Calu3 (cell line): ENCODE measurements at places on chromosomes 7 and 10. TPM values are rescaled to one million over a fixed set of nuclear protein-coding genes. Genes with fewer than 3 reads are reported as not detected.

- peaks cover 21% of the 10 kb centered on the region for H3K4me1 ChIP-seq
- peak; percentile 67 for DNase-seq
- H3K27me3 ChIP-seq = no peaks in the 10 kb centered on the region
- no peak overlapping the region for H3K27ac ChIP-seq
- no peak overlapping the region for H3K4me3 ChIP-seq
Measured at GRCh38 chr10:52644373-52645186, 128.0 kb downstream of the MBL2 start.

DNA sequence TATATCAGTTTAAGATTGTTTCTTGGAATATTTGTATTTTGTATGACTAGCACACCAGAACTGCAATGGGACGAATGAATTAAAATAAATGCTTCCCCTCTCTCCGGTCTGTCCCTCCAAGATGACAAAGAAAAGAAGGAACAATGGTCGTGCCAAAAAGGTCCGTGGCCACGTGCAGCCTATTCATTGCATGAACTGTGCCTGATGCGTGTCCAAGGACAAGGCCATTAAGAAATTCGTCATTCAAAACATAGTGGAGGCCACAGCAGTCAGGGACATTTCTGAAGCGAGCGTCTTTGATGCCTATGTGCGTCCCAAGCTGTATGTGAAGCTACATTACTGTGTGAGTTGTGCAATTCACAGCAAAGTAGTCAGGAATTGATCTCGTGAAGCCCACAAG lies 17.2 kb upstream of the PAPSS2 start:
- H3K4me1 ChIP-seq = no peaks in the 10 kb centered on the region
- no peak overlapping the region for H3K4me3 ChIP-seq
- DNase-seq = no peak

DNA sequence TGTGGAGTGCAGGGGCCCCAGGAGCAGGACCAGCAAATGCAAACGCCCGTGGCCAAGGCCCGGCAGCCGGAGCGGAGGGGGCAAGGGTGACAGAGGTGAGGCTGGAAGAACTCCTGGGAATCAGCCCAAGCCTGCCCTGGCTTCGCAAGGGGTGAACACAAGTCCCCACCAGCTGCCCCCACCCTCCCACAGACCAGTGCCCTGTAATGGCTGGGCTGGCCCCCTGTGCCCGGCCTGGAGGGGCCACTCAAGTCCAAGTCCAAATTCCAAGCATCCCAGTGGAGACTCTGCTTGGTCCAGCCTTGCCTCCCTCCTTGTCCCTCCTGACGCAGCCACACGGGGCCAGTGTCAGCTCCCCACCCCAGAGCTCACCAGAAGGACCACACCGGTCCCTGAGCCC lies 28.0 kb downstream of the MICALL2 start:
- no peak overlapping the region for H3K4me3 ChIP-seq
- peaks cover 29% of the 10 kb centered on the region for H3K27me3 ChIP-seq
- peaks cover 91% of the 10 kb centered on the region for H3K36me3 ChIP-seq
- DNase-seq = no peak

Gene ATXN7L1
- 11.7 and 12.0 TPM in 2 replicates for total RNA-seq

GRCh38 chr7:157429680-157430224 lies 92.9 kb downstream of the DNAJB6 start:
- H3K27me3 ChIP-seq = no peaks in the 10 kb centered on the region
- H3K4me3 ChIP-seq = no peak overlapping the region
- DNase-seq = no peak

Gene AZGP1
- 15.4 and 25.6 TPM in 2 replicates for total RNA-seq

DNA sequence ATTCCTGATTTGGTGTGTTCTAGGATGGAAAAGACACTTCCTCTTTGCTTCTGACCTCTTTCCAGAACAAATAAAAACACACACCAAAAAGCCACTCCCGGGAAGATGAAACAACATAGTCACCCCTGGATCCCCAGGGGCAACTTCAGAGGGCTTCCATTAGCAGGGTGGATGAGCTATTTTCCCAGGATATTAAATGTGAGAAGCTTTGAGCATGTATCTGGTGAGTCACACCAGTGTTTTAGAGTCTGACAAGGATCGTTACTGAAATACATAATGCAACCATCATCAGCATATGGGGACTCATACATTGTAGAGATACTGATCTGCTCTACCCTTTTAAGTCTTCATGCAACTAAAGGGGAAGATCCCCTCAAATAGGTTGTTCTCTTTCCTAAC lies 115.5 kb upstream of the ZNF438 start:
- DNase-seq = no peak
- H3K27me3 ChIP-seq = no peaks in the 10 kb centered on the region
- peaks cover 11% of the 10 kb centered on the region for H3K4me1 ChIP-seq
- H3K36me3 ChIP-seq = no peaks in the 10 kb centered on the region

DNA sequence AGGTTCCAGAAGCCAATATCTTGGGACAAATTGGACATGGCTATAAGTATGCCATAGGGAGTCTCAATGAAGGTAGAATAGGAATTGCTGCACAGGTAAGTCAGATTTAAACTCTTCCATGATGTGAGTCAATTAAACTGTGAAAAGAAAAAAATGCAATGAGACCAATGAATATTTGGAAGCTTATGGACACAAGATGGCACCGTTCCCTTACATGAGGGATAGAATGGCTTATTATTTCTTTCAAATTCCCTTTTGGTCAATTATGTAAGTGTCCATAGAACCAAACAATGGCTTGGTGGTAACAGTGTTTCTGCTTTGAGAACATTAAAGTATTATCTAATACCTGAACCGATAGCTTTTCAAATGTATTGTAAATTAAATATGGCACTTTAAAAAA lies 35.6 kb downstream of the ACADSB start:
- H3K27ac ChIP-seq = no peak overlapping the region
- no peak overlapping the region for H3K4me3 ChIP-seq
- no peaks in the 10 kb centered on the region for H3K4me1 ChIP-seq
- H3K27me3 ChIP-seq = no peaks in the 10 kb centered on the region

DNA sequence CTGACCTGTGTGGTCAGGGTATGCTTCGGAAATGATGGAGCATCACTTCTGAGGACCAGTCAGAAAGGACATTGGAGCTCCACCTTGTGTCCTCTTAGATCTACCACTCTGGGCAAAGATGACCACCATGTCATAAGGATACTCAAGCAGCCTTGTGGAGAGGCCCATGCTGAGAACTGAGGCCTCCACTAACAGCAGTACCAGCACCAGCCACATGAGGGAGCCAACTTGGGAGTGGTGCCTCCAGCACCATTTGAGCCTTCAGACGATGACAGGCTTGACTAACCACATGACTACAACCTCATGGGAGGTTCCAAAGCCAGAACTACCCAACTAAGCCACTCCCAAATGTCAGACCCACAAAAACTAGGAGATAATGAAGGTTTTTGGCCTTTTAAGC lies 116.0 kb downstream of the NPTX2 start:
- no peaks in the 10 kb centered on the region for H3K4me1 ChIP-seq
- no peak overlapping the region for H3K27ac ChIP-seq
- peak; percentile 64 for DNase-seq
- no peaks in the 10 kb centered on the region for H3K36me3 ChIP-seq
- peaks cover 28% of the 10 kb centered on the region for H3K27me3 ChIP-seq

GRCh38 chr7:157089100-157089610 lies 49.6 kb upstream of the UBE3C start:
- no peak for DNase-seq
- H3K4me3 ChIP-seq = no peak overlapping the region
- no peak overlapping the region for H3K27ac ChIP-seq
- no peaks in the 10 kb centered on the region for H3K4me1 ChIP-seq
- no peaks in the 10 kb centered on the region for H3K36me3 ChIP-seq

DNA sequence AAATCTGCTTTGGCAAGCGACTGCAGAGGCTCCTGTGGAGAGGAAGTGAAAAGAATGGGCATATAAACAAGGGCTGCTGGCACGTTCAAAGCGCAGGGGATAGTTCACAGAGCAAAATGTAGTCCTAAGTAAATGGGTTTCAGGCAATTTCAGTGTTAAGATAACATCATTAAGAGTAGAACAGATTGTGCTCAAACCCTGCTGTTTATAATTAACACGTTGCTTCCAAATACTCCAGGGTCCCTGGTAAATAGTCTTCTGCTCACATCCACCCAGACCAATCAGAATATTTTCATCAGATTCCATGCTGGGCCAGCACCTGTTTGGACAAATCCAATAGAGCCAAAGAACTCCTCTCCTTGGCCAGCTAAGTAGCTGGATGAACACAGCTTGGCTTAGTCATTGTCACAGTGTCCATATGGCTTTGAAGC lies 81.4 kb downstream of the ORC5 start:
- H3K27ac ChIP-seq = no peak overlapping the region
- DNase-seq = no peak
- H3K36me3 ChIP-seq = no peaks in the 10 kb centered on the region
- H3K27me3 ChIP-seq = no peaks in the 10 kb centered on the region

Gene CPXM2
- total RNA-seq = not detected in 2 replicates

GRCh38 chr7:105655500-105656380 lies 74.4 kb upstream of the EFCAB10 start:
- H3K27ac ChIP-seq = no peak overlapping the region
- no peaks in the 10 kb centered on the region for H3K4me1 ChIP-seq
- H3K36me3 ChIP-seq = no peaks in the 10 kb centered on the region
- no peak for DNase-seq
- H3K4me3 ChIP-seq = no peak overlapping the region
- H3K27me3 ChIP-seq = no peaks in the 10 kb centered on the region

DNA sequence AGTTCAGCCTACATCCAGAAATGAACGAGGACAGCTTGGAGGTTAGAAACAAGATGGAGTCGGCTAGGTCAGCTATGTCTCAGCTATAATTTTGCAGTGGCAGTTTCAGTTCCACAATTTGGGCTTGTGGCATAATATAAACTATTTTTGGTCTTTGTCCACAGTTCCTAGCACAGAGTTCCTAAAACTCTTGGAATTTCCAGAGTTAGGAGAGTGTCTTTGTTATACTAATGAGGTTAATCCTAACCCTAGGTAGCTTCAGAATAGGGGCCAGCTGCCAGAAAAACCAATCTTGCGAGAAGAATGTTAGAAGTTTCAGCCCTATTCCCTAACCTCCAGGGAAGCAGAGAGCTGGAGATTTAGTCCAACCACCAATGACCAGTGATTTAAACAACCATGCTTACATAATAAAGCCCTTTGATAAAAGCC lies 131.9 kb downstream of the AKR1D1 start:
- DNase-seq = no peak
- H3K27me3 ChIP-seq = no peaks in the 10 kb centered on the region
- no peaks in the 10 kb centered on the region for H3K4me1 ChIP-seq
- no peak overlapping the region for H3K27ac ChIP-seq
- no peaks in the 10 kb centered on the region for H3K36me3 ChIP-seq
- no peak overlapping the region for H3K4me3 ChIP-seq

DNA sequence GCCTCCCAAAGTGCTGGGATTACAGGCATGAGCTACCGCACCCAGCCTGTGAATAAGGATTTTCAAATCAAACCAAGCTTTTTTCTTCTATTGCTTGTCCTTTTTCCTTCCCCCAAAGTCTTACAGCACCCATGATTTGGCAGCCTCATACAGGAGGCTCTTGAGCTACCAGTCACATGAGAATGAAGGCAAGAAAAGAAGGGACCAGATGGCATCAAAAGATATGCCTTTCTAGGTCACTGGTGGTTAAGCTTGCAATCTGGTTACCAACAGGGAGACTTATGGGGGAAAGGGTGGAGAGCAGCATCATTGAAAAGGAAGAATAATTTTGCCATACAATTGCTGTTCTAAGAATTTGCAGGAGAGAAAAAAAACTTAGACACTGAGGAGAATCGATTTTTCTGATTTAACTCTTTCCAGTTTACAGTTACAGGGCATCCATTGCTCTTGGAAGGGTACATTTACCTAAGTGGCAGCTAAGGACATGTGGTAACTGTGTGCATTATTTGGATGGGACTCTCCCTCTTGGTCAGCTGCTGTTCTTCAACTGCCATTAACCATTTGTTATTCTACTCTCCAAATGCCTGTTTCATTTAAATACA lies 29.5 kb downstream of the SMNDC1 start:
- H3K4me3 ChIP-seq = no peak overlapping the region
- H3K27ac ChIP-seq = no peak overlapping the region
- no peaks in the 10 kb centered on the region for H3K36me3 ChIP-seq
- DNase-seq = no peak
- H3K27me3 ChIP-seq = no peaks in the 10 kb centered on the region

Gene PKD2L1
- total RNA-seq = not detected in 2 replicates

Gene AGAP3
- 67.4 and 73.4 TPM in 2 replicates for total RNA-seq

GRCh38 chr7:106246902-106247711 lies 37.7 kb downstream of the NAMPT start:
- peaks cover 7% of the 10 kb centered on the region for H3K4me1 ChIP-seq
- DNase-seq = no peak
- H3K27ac ChIP-seq = peak overlapping the region; percentile 94
- H3K4me3 ChIP-seq = peak overlapping the region; percentile 13
- no peaks in the 10 kb centered on the region for H3K27me3 ChIP-seq

Gene GNGT1
- not detected in 2 replicates for total RNA-seq

Gene CARD11
- total RNA-seq = 79.2 and 87.2 TPM in 2 replicates

DNA sequence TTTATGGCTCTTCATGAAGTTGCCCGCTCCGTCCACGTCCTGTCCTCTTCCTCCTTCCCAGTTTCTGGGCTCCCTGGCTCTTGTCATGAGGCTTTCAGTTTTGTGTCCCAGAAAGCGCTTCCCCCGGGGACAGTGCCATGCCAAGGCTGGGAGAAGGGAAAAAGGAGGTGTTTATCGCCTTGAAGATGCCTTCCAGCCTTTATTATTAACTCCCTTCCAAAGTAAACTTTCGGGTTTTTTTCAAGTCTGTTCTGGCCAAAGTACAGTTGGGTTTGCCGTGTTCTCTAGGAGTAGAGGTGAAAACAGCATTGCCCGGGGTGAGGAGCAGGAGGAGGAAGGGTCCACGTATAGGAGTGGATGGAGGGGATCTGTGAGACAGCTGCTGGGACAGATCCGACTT lies 117.2 kb downstream of the CUX1 start:
- DNase-seq = no peak
- H3K4me1 ChIP-seq = no peaks in the 10 kb centered on the region
- H3K4me3 ChIP-seq = no peak overlapping the region
- H3K27ac ChIP-seq = no peak overlapping the region

GRCh38 chr7:128094686-128095085 lies 63.4 kb upstream of the LRRC4 start:
- no peak for DNase-seq
- H3K27me3 ChIP-seq = no peaks in the 10 kb centered on the region
- no peak overlapping the region for H3K27ac ChIP-seq

Gene HOXA3
- 15.9 and 20.9 TPM in 2 replicates for total RNA-seq

Gene ASAH2B
- total RNA-seq = 4.1 and 5.4 TPM in 2 replicates

DNA sequence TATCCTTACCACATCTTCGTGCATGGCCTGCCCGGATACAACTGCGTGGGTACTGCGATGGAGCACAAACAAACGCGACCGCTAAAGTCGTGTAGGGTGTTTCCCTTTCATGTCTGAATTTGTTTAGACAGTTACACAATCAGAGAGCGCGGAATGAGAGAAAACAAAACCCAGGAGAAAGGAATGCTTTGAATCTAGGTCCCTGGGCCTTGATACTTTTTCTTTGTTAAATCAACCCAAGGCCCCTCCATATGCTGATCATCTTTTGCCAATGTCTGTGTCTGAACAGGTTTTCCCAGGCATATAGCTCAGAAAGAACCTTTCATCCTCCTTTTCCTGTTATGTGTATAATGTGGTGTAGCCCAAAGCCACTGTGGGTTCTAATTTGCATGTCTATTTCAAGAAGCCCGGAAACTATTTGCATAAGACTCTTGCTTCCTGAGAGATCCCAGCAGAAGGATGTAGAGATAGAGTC lies 145.8 kb downstream of the FRMD4A start:
- H3K27ac ChIP-seq = no peak overlapping the region
- H3K27me3 ChIP-seq = peaks cover 70% of the 10 kb centered on the region
- peaks cover 5% of the 10 kb centered on the region for H3K4me1 ChIP-seq
- no peak for DNase-seq
- H3K36me3 ChIP-seq = no peaks in the 10 kb centered on the region

GRCh38 chr10:106680061-106680460 lies 484.4 kb downstream of the SORCS1 start:
- no peak overlapping the region for H3K27ac ChIP-seq
- peaks cover 26% of the 10 kb centered on the region for H3K27me3 ChIP-seq
- H3K36me3 ChIP-seq = no peaks in the 10 kb centered on the region
- DNase-seq = no peak
